Caco-2 (cell line): ENCODE measurements at places on chromosomes 2 and 18.

DNA sequence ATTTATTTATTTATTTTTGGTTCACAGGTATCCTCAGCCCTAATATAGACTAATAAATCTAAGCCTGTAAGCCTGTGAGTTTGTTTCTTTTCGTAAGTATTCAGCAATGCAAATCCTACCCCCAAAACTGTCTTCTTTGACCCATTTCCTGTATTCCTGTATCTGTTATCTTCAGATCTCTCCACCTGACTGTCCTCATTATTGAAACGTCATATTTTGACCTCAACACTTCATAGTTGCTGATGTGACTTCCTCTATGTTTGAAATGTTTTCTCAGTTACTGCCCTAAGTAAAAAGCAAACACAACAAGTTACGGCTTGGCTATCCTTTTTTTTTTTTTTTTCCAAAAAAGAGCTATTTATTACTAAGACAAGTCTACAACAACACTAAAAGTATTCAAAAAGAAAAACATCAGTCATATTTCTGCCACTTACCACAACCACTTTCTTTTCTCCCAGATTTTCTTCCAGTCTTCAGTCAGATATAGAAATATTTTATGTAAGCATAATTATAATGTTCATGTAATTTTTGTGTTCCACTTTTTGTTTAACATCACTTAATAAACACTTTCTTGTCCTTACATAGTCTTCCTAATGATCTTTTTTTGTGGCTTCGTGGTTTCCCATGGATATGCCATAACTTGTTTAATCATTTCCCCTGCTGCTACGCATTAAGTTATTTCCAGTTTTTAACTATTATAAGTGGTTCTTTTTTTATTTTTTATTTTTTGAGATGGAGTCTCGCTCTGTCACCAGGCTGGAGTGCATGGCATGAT is 45.0 kb upstream of the EML4 start:
- no peak for DNase-seq

- DNase-seq, result no peak
Observed at GRCh38 chr18:24500766-24501165, 40.3 kb downstream of the HRH4 start.

DNA sequence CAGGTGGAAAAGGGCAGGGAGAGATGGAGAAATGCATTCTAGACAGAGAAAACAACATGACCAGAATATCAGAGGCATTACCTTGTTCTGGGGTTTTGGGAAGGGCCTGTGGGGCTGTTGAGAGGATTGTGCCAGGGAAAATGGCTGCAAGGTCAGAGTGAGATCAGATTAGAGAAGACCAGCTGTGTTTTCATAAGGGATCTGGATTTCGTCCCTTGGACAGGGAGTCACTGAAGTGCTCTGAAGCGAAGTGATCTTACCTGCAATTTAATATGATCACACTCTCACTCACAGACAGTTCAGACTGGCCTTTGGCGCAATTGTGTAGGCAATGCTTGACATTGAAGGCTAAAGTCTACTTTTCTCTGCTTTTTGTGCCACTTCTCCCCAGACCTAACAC is 20.3 kb upstream of the REG3G start:
- no peak for DNase-seq

GRCh38 chr2:172088245-172089004 is 3.1 kb downstream of the DLX1 start:
- DNase-seq, result no peak

DNA sequence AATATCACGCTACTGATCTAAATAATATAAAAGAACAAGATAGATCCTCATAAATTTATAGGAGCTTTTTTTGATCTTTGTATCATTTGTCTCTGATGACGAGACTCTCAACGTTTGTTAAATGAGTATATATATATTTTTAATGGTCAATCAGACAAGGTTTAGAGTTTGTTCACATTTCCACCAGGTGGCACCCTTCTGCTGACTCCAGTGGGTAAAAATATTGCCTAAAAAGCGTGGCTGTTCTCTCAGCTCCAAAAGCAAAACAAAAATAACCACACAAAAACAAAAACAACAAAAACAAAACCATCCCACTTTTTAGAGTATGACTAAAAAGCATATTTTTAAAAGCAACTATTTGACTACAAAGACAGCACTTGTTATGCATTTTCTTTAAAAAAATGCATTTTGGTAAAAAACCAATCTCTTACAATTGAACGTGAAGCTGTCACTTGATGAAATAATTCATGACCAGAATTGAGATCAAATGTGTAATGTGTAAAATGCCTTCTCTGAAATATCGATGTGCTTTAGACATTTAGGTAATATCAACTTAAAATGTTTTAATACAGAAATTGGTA is 723.2 kb downstream of the DPP10 start:
- DNase-seq, result peak; percentile 34

DNA sequence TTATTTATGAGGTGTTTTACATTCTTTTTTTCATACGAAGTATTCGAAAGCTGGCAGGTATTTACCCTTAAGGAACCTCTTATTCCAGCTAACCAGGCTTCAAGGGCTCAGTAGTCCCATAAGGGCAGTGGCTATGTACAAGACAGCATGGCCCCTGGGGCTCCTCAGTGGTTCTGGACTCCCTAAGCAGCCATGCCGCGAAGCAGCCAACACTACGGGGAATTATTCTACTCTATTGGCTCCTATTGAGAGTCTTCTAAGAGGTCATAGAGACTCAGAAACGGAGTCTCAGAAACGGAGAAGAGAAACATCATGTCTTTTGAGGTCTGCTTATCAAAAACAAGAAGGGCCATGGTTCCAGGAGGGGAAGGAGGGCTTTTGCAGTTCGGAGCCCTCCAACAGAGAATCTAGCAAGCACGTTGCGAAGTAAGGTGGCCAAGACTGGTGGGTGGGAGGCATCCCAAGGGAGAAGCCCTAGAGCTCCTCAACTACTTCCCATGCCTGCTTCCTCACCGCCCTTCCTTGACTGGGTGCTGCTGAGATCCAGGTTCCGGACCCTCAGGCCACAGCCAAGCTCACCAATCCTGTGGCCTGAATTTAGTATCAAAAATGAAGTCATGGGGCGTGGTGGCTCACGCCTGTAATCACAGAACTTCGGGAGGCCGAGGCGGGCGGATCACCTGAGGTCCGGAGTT is 109.7 kb downstream of the INO80D start:
- DNase-seq, result no peak

- DNase-seq, result no peak
Observed at GRCh38 chr18:55336438-55337100, 251.4 kb downstream of the TCF4 start.

DNA sequence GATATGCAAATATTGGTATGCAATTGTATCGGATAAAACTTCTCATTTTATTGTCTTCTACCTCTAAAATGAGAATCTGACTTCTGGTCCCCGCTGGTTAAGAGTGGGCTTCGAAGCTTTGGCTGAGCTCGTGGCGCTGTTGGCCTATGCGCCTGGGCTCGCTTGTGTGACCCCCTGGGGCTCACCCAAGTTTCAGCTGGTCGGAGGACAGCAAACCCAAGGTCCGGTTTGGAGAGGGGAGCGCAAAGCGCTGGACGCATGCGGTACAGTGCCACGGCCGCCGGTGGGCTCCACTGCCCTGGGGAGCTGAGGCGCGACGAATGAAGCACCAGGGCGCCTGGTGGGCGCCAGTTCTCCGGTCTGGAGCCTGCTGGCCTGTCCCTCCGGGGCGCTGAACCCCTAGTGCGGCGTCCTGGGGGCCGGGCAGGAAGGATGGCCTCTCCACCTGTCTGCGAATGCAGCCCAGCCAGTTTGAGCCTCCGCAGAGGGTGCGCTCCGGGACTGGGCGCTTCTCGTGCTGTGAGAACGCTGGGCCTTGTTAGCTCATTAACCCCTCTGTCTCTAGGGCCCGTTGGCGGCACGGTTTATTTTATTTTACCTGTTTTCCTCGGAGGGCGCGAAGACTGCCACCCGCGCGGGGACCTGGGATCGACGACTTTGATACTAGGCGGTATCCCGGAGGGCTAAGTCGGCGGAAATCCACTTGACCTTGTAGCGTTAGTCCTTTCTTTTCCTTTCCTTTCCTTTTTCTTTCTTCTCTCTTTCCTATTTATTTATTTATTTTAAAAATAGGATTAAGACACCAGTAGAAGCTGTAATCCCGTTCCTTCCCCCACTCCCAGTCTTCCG is 10.4 kb downstream of the MEIS1 start:
- no peak for DNase-seq

- DNase-seq, result no peak
Observed at GRCh38 chr2:231935207-231935524, 9.0 kb upstream of the NPPC start.

- DNase-seq, result no peak
Observed at GRCh38 chr2:36952748-36953197, 13.6 kb downstream of the STRN start.
